Activated T-cell treated with anti-CD3 and anti-CD28 coated beads, Interleukin-2, amount 50 U/mL, for 72 hours (primary cell): ENCODE measurements at places on chromosomes 12 and 14. TPM values are rescaled to one million over a fixed set of nuclear protein-coding genes. Genes with fewer than 3 reads are reported as not detected.

GRCh38 chr12:109239179-109239578, 69.9 kb downstream of the FOXN4 start:
- no peak for DNase-seq

DNA sequence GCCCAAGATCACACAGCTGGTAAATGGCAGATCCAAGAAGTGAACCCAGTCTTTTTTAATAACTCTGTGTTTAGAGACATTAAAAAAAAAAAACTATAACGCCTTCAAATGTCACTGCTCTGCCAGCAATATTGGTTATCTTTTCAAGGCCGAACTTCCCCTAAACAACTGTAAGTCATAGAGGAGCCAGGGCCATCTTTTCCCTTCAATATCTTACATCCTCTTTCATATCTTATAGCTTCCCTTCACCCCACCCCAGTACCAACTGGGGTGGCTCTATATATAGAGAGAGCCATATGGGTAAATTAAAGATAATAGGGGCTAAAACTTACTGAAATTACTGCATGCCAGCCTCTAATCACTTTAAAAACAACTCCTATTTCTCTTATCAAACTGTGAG, 100.2 kb downstream of the STAB2 start:
- no peak for DNase-seq

The IL31 gene
- total RNA-seq, result 4.0 TPM

DNA sequence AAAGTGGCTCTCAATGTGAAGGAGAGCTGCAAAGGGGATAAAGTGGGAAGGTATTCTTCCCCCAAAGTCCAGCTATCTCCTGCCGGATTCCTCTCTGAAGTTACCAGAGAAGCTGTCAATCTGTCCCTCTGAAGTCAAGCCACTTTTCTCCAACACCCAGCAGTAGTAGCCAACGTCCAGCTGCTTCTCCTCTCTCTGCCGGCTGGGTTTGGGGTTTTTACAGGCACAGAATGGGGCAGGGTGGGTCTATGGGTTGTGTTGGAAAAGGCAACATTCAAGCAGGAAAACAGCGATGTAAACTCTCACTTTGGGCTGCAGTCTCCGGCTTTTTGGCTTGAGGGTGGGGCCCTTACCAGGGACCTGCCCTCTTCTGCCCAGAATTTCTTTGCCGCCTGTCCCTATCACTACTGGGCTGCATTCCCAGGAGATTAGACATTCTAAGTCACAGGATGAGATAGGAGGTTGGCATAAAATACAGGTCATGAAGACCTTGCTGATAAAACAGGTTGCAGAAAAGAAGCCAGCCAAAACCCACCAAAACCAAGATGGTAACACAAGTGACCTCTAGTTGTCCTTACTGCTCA, 16.3 kb downstream of the CAPZA3 start:
- no peak for DNase-seq

GRCh38 chr14:21436567-21437062, 19.3 kb downstream of the CHD8 start:
- no peak for DNase-seq

DNA sequence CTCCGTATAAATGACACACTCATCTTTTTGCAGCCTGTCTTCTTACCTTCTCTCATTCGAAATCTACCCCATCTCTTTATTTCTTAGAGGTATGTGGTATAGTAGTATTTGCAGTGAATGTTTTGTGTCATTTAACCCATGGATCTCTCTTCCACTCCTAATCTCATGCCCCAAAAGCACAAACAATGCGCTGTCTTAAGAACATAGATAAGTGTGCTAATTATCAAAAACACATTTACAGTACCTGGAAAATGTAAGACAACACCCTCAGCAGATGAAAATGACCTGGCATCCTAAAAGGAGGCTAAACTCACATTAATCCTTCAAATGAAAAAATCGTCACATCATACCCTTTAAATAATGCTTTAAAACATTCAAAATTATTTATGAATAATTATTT, 10.7 kb downstream of the USP15 start:
- DNase-seq, result no peak

DNA sequence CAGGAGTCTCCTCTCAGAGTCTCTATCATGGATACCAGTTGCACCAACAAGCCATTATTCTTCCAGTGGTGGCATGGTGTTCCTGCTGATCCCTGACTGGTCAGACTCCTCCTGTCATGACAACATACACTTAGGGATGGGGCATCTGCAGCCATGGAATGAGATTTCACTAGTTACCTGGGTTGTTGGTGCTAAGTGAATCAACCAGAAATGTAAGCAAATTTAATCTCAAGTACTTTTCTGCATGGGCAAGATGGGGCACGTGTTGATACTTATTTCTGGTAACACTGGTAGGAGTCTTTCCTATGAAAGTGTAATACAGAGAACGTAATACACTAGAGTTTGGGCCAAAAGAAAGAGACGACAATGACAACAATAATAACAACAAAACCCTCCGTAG, 211.5 kb upstream of the FOXN3 start:
- DNase-seq, result no peak

GRCh38 chr12:58537278-58537677, 383.0 kb downstream of the LRIG3 start:
- DNase-seq, result no peak

GRCh38 chr14:74263181-74263580, 23.9 kb downstream of the VSX2 start:
- no peak for DNase-seq

- DNase-seq, result no peak
These were observed 10.2 kb upstream of the LTA4H start for GRCh38 chr12:96045566-96045965.

The MMP19 gene
- 0.41 TPM for total RNA-seq

- no peak for DNase-seq
These were observed 192.9 kb upstream of the OR4E1 start for GRCh38 chr14:21866479-21866878.

GRCh38 chr14:90755661-90756304, 60.4 kb downstream of the TTC7B start:
- DNase-seq, result peak; percentile 34

The TCL1B gene
- not detected for total RNA-seq

DNA sequence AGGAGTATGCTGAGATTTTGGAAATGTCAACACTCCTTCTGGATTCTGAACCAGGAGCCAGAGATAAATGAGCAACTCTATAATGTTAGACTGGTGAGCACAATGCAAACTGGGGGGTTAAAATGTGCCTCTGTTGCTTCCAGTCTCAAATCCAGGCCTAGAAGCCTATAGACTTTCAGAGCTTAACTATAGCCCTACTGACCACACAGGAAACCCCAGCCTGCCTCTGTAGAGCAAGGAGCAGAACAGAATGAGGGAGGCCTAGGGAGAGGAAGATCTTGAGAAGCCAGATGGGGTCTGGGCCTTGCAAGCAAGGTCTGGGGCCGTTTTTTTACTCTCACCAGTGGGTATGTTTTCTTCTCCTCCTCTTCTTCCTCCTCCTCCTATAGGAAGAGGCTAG, 225.4 kb upstream of the KITLG start:
- no peak for DNase-seq

The ERP27 gene
- 3.8 TPM for total RNA-seq

DNA sequence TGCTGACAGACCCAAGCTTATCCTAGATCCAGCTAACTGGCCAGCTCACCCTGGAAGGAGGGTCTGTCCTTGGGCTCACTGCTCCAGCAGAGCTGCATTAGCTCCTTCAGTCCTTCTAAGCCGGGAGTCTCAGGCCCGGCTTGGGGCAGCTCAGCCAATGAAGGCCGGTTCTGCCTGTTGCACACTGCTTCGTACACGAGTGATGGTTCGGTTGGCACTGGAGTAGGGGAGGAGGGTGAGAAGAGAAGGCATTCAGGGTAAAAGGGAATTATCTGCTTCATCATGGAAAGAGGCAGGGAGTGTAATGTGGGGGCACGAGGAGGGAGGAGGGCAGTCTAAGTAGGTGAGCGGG, 2.0 kb downstream of the RIPK3 start:
- DNase-seq, result no peak

- DNase-seq, result no peak
These were observed 26.4 kb downstream of the HCFC2 start for GRCh38 chr12:104090685-104091084.

DNA sequence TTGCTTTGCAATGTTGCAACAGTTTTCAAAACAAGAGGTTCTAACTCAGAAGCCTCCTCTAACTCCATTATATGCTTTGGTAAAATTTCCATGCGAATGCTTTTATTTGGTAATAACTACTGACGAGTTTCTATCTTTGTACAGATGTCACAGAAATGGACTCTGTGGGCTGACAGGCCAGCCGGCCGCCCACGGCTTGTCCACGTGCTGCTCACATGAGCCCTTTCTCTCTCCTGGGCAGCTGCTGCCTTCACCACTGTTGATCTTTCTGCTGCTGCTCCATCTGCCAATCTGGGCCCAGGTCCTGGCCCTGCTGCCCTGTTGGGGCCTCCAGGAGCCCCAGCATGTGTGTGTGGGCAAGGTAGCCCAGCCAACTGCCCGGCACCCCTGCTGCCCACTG, 168.2 kb upstream of the TMEM132C start:
- DNase-seq, result no peak

The MFAP5 gene
- total RNA-seq, result not detected

- no peak for DNase-seq
These were observed 58.0 kb upstream of the CDKN3 start for GRCh38 chr14:54338696-54339317.

DNA sequence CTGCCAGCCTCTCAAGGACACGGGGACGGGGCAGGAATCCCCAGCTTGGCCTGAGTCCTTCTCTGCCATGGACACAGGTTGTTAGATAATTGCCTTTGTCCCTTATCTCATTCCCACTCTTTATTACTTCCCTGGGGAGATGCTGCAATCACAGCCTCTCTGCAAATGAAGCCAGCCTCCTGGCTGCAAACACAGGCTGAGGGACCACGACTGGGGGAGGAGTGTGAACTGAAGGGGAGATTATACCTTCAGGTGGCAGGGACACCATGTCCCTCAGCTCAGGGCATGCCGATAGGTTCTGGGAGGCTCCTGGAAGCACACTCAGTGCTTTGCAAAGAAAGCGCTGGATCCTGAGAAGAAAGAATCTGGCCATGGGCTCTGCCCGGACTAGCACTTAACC, 16.1 kb upstream of the CHGA start:
- no peak for DNase-seq

The CD163 gene
- not detected for total RNA-seq

GRCh38 chr12:51534216-51535074, 56.6 kb upstream of the SCN8A start:
- DNase-seq, result no peak

The LTBR gene
- total RNA-seq, result 1.3 TPM

GRCh38 chr12:131758016-131758739, 47.3 kb downstream of the SFSWAP start:
- DNase-seq, result no peak

- DNase-seq, result no peak
These were observed 4.2 kb downstream of the TDP1 start for GRCh38 chr14:89959853-89960445.

The SMOC1 gene
- not detected for total RNA-seq

DNA sequence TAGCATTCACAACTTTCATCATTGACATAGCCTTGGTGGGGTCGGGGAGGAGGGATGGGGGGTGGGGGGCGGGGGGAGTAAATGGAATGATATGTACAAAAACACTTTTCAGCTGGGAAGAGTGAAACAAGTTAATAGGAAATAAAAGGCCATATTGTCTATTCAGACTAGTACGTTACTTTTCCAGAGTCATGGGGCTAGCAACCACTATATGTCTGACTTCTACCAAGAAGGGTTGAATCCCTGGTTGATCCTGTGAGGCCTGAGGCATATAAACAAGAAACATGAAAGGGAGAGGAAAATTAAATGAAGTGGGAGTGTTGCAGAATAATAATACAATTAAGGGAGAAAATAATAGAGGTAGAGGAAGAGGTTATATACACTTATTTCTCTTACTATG, 225.5 kb downstream of the ERC1 start:
- no peak for DNase-seq

DNA sequence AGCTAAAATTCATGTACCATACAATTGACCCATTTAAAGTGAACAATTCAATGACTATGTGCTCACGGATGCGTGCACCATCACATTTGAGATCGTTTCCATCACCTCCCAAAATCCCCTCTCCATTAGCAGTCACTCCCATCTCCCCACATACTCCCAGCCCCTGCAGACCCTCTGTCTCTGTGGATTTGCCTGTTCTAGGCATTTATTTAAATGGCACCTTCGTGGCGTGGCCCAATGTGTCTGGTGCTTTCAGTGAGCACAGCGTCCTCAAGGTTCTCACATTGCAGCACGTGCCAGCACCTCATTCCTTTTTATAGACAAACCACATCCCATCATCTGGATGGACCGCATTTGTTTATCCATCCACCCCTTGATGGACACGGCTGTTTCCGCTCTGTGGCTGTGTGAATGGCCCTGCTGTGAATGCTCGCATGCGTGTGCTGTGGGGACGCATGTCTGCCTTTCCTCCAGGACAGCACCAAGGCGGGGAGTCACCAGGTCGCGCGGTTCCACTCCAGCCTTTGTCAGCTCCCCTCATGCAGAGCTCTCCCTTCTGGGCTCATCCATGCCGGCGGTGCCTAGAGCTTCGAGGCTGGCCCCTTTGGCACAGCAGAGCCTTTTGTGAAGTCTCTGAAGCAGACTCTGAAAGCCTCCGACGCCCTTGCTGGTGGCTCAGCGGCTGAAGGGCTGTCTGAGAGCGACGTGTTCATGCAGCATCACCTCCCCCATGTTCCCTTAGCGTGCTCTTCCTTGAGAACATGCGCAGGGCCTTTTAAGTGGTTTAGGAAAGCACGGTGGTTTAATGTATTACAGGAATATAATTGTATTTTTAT, 184.4 kb downstream of the KIF26A start:
- no peak for DNase-seq

- no peak for DNase-seq
These were observed 519 bp downstream of the JAG2 start for GRCh38 chr14:105168093-105168420.

DNA sequence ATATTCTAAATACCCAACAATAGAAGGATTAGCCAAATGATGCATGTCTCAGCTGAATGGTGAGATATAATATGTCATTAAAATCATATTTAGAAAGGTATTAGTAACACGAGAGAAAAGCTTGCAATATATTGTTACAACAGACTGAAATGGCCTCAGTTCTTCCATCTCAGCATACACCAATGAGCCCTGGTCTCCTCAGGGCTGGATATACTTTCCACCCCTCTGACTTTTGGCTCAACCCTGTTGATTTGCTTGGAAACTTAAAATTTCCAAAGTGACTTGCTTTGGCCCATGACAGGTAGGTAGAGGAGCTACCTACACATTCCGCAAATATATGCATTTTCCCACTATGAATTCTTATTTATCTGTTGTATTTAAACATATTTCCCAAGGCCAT, 908.1 kb upstream of the TMEM132C start:
- DNase-seq, result no peak

- no peak for DNase-seq
These were observed 24.7 kb upstream of the BEGAIN start for GRCh38 chr14:100611811-100612480.
